Activated CD4-positive, alpha-beta T cell treated with anti-CD3 and anti-CD28 coated beads for 1 hour (primary cell): ENCODE measurements at places on chromosomes 2 and 18.

GRCh38 chr2:239587841-239588240 lies 187.0 kb upstream of the HDAC4 start:
- DNase-seq = no peak

- no peak for DNase-seq
Observed at GRCh38 chr2:127638361-127639110, 7.4 kb upstream of the GPR17 start.

GRCh38 chr2:152696476-152696875 lies 20.8 kb downstream of the PRPF40A start:
- DNase-seq = no peak

- DNase-seq = no peak
Observed at GRCh38 chr2:96197546-96198255, 10.9 kb downstream of the STARD7 start.

DNA sequence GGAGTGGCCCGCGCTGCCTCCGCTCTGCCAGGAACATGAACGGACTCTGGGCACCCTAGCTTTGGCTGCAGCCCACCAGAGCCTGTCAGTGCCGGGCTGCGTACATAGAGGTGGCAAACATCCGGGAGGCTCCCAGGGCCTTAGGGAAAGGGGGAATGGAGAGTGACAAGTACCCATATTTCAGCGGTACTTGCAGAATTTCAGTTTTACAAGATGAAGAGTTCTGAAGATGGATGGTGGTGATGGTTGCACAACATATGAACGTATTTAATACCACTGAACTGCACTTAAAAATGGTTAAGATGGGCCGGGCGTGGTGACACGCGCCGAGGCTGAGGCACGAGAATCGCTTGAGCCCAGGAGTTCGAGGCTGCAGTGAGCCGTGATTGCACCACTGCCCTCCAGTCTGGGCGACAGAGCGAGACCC lies 873 bp downstream of the MTHFD2 start:
- DNase-seq = no peak

- no peak for DNase-seq
Observed at GRCh38 chr2:195450552-195451113, 206.4 kb upstream of the SLC39A10 start.

DNA sequence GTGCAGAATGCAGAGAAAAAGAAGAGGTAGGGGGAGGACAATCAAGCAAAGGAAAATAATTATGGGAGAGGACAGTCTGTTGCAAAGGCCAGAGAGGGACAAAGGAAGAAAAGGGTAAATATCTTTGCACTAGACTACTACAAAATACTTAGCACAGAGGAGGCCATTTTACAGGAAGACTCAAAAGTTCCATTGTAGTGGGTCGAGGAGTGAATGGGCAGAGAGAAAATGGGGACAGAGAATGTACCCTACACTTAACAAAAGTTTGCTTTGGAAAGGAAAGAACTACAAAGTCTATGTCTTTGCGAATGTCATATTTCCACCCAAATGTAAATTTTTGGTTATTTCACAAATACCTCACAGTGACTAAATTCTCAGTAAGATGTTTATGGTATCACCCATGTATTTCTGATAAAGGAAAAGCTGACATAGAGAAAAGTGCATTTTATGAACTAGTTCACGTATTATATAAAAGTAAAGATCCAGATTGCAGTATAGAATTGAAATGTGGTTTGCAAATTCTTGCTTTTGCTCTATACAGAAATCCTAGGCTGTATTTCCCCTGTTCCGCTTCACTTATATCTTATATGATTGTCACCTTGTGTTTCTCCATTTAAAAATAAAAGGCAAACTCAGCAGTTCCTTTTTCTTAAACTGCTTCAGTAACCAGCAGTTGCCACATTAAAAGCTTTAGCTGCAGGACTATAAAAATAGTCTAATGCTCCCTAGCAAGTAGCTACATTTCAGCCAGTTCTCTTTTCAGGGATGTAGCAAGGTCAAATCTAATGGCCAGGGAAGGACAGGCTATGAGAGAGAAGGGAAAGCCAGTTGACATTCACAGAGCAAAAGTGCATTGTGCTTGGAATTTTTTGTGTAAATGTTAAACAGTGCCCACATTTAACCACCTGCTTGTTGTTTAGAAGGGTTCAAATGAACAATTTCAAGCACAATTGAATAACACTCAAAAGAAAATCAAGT lies 79.7 kb upstream of the CYTIP start:
- no peak for DNase-seq

DNA sequence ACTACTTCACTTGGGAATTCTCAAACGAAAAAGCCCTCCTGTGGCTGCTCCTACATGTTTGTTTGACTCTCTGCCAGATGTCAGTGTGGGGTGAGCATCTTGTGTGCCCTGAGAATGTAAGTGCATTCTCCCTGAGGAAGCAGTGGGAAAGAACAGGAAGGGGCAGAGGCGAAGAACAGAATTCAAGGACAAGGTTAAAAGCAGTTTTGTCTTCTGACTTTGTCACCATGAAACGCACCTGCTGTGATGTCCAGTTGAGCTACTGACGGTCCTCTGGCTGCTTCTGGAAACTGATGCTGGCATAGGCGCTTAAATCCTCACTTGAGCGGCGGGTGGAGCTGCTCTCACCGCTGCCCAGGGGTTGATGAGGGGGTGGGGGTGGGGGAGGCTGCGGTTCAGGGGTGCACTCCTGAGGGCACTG lies 4.9 kb downstream of the IRS1 start:
- no peak for DNase-seq

DNA sequence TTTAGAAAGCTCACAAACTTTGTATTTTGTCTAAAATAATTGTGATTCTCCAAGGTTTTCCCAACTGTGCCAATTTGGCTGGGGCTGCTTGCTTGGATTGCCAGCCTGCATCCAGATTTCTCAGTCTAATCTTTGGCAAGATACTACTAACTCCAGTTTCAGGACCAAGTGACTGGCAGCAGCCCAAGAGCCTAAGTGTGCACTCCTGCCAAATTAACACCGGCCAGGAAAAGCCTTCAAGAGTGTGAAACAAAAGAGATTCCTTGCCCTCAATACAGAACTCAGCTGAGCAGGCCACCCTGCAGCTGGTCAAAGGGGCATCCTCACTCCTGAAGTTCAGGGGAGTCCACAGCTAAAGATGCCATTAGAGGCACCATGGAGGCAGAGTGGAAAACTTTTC lies 589.0 kb upstream of the ACVR2A start:
- no peak for DNase-seq

DNA sequence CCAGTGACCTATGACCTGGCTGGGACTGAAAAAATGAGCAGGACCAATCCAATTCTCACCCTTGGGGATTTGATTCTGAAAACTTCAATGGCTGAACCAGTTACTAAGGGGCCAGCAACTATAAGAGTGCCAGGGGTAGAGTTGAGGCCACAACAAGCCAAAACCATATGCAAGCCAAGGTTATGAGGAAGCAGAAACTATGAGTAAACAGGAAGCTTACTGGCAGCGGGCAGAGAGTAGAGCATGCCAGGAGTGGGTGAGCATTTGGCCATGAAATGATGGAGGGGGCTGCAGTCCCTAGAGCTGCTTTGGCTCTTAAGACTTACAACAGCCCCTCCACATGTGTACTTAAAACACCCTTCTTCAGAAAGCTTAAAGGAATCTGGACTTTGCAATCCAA lies 82.4 kb downstream of the RBMS1 start:
- DNase-seq = peak; percentile 19

- DNase-seq = no peak
Observed at GRCh38 chr2:197137231-197137630, 173.3 kb downstream of the ANKRD44 start.

DNA sequence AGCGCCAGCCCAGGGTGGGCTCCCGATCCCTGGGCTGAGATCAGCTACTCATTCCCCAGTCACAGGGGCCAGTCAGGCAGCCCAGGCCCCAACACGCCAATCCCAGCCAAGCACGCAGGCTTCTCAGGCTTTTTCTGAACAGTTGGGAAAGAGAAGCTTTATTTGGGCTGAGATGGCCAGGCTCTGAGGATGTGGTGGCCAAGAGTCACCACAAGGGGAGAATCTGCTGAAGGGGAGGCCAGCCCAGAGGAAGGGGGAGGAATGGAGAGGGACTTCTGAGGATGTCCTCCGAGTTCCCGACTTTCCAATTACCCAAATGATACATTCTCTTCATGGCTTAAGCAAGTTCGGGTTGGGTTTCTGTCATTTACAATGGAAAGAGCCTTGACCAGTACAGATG lies 2.8 kb upstream of the DIPK1C start:
- no peak for DNase-seq

- no peak for DNase-seq
Observed at GRCh38 chr2:32284321-32284720, 6.6 kb downstream of the YIPF4 start.

- no peak for DNase-seq
Observed at GRCh38 chr2:217672472-217672871, 330.3 kb downstream of the TNS1 start.

DNA sequence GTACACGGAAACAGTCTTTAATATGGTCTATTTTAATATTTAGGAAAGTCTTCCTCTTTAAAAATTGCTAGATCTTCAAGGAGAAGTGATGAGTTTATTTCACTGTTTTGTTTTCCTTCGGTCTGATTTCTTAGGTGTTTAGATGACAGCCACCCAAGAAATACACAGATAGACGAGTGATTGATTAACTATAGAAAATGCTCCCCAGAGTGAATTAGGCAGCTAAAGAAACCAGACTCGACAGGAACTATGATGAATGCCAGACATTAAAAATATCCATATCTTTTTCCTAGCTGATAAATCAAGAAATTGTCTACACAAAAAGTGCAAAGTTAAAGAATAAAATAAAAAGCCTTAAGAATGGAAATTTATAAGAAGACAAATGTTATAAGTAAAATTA lies 888.7 kb upstream of the CNTNAP5 start:
- no peak for DNase-seq

DNA sequence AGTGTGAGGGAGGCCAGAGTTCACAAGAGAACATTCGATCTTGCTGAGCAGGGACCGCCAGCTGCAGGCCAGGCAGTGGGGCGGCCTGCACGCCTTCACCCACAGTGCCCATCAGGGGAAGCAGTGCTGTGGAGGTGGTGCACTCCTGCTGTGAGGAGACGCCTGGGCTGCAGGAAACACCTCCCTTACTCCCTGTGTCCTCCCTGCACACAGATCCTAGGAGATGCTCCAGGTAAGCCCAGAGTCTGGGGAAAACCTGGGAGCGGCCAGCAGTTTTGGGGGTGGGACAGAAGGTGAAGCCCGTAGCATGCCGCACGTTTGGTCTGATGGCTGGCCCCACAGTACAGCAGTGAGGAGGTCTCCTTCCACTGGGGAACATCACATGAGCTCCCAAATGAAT lies 180.8 kb upstream of the RAB6C start:
- no peak for DNase-seq

DNA sequence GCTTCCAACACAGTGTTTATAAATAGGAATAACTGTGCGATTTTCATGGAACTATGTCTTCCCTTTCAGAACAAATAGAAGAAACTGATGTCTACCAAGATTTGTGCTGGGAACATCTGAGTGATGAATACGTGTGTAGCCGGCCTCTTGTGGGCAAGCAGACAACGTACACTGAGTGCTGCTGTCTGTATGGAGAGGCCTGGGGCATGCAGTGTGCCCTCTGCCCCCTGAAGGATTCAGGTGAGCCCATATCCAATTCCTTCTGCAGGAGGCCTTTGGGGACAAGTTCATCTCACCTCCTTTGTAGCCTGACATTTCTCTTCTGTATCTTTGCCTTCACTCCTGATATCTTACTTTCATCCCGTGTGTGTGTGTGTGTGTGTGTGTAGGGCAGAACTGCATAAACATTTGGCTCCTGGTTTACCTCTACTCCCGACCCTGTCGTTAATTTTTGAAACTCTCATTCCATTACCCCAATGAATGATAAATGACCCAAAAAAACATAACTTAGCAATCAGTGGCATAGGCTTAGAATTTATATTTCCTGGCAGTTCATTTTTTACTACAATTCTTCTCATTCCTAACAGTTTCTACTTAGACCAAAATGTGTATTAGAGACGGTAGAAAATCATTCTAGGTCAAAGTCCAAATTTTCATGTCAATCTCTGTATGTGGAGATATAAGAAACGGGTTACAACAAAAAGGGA lies 111.0 kb upstream of the RASGRP3 start:
- no peak for DNase-seq

- no peak for DNase-seq
Observed at GRCh38 chr2:29295845-29296244, 180.6 kb downstream of the CLIP4 start.

DNA sequence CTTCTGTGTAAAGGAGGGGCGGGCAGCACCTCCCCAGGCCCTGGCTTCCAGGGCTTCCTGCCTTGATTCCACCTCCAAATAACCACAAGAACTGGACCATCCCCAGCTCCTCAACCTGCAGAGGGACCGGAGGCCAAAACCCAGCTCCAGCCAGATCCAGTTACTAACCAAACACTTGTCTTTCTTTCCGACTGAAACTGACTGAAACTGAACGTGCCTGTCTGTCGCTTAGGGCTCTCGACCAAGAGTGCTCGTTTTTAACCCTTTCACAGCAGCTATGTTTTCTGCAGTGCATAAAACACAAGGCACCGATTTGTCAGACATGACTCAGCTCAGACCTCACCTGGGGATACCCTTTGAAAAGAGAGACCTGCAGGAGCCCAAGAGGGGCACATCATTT lies 249.9 kb upstream of the SIX2 start:
- DNase-seq = no peak

DNA sequence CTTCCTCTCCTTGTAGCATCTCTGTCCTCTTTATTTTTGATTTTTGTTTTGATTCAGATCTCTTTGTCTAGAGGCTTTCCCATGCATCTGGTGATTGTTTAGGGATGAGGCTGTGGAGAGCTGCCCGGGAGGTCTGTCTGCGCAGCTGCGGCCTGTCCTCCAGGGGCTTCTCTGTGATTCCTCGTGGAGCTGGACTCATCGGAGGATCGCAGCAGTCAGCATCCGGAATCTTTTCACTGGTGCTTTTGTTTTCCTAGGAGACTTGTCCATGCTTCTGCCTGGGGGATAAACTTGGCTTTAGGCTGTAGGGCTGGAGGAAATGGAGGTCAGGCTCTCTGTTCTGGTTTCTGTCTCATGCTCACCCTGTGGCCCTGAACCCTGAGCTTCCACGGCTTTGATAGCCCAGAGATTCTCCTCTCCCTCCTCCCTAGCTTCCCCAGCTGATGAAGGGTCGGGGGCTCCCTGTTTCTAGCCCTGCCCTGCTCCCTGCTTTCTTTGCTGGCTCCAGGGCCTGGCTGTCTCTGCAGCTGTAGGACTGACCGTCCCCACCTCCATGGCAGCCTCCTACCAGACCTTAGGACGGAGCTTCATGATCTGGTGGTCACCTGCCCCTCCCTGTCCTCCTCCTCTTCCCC lies 35.5 kb downstream of the ZNF532 start:
- no peak for DNase-seq

GRCh38 chr2:111930875-111931274 lies 32.5 kb downstream of the MERTK start:
- DNase-seq = no peak

- DNase-seq = no peak
Observed at GRCh38 chr2:240172071-240172895, 31.8 kb upstream of the OTOS start.

DNA sequence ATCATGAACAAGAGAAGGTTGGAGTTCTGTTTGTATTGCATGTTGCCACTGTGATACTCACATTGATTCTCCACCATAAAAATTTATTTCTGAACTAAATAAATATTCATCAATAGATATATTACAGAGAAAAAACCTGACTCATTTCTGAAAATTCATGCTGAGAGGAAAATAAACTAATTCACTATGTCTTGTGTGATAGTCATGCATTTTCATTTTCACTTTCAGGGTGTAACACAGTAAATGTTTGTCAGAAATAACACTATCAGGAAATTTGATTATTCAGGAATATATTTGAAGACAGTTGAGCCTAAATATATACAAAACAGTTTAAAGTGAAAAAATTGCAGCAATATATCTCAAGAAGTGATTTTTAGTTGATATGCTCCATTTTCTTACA lies 335.2 kb downstream of the KCNJ3 start:
- no peak for DNase-seq
